ENCODE measurements at places on chromosomes 2 and 18. TPM values are rescaled to one million over a fixed set of nuclear protein-coding genes. Genes with fewer than 3 reads are reported as not detected.

Gene SERPINB13
- not detected for polyA plus RNA-seq

Gene UGT1A3
- not detected for polyA plus RNA-seq

Gene HTR2B
- 2.3 TPM for polyA plus RNA-seq

Gene RSAD2
- 3.0 TPM for polyA plus RNA-seq

Gene GAREM2
- polyA plus RNA-seq = 1.9 TPM

Gene MAL
- polyA plus RNA-seq = 14.6 TPM

Gene RAB17
- 2.1 TPM for polyA plus RNA-seq

Gene HYCC2
- 3.1 TPM for polyA plus RNA-seq

Gene GPR75
- 0.84 TPM for polyA plus RNA-seq

Gene SESTD1
- polyA plus RNA-seq = 8.4 TPM

Gene ITGAV
- 37.3 TPM for polyA plus RNA-seq

Gene ACKR3
- polyA plus RNA-seq = 22.5 TPM

Gene ANKRD39
- polyA plus RNA-seq = 23.3 TPM

Gene DYNAP
- polyA plus RNA-seq = not detected

Gene DCDC2C
- polyA plus RNA-seq = not detected

Gene CLEC4F
- polyA plus RNA-seq = 0.36 TPM

Gene VWC2L
- not detected for polyA plus RNA-seq

Gene IMPACT
- 11.9 TPM for polyA plus RNA-seq

Gene NAT8
- polyA plus RNA-seq = not detected

Gene TBC1D8
- 36.4 TPM for polyA plus RNA-seq

Gene DSG4
- not detected for polyA plus RNA-seq

Gene SOCS6
- polyA plus RNA-seq = 7.8 TPM

Gene AQP12B
- polyA plus RNA-seq = not detected

Gene FABP1
- polyA plus RNA-seq = 1.1 TPM

Gene TNFAIP6
- 3.1 TPM for polyA plus RNA-seq

Gene GAD1
- 0.02 TPM for polyA plus RNA-seq

Gene LCT
- polyA plus RNA-seq = not detected

Gene AKAIN1
- polyA plus RNA-seq = not detected

Gene PHOSPHO2
- 3.5 TPM for polyA plus RNA-seq

Gene KCNIP3
- 3.9 TPM for polyA plus RNA-seq

Gene TMEM37
- polyA plus RNA-seq = 8.2 TPM

Gene M1AP
- polyA plus RNA-seq = 0.07 TPM

Gene TWIST2
- polyA plus RNA-seq = 6.3 TPM
